H7 (cell line): ENCODE measurements at places on chromosomes 7 and 10.
A peak's percentile ranks its signal among the peaks of the same experiment; 100 is the strongest.

DNA sequence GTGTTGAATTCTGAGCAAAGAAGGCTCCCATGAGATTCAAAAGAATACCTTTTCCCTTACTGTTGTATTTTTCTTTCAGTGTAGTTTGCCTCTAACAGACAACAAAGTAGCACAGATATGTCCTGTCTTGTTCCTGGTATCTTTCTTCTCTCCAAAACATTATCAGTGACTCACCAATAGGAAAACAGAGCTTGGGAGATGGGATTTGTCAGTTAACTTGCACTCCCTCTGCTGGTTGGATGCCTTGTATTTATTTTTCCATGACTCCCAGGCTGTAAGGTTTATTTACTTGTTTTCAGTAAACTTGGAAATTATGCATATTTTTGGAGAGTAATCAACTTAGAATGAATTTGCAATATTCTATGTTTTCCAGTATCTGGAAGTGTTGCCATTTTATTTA is 129.7 kb downstream of the SAMD9 start:
- peak; percentile 18 for DNase-seq

- DNase-seq: peak; percentile 33
Observed at GRCh38 chr10:131871673-131872005, 29.2 kb upstream of the PPP2R2D start.

DNA sequence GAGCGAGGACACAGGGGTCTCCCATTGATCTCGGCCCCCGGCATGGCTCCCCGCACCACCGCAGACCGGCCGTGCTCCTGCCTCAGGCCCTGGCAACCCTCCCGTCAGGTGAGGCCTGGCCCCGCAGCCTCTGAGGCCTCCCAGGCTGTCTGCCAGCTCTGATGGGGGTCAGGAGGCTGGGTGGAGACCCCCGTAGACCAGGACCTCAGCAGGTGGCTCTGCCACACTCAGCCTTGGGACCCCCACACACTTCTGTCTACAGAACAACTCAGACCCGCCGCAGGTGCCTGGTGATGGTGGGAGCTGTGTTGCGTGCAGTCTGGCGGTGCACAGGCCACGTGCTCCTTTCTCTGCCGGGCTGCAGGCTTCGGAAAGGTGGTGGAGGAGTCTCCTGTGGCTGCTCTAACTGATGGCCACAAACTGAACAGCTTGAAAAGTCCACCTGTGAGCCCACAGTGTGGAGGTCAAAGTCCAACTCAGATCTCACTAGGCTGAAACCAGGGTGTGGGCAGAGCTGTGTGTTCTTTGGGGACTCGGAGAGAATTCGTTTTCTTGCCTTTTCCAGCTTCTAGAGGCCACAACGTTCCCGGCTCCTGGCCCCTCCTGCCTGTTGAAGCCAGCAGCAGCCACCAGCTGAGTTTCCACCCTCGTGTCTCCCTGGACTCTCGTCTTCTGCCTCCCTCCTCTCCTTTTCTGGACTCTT is 62.5 kb downstream of the PWWP2B start:
- DNase-seq: peak; percentile 65

- peak; percentile 68 for DNase-seq
Observed at GRCh38 chr7:152543799-152544198, 108.0 kb upstream of the KMT2C start.

DNA sequence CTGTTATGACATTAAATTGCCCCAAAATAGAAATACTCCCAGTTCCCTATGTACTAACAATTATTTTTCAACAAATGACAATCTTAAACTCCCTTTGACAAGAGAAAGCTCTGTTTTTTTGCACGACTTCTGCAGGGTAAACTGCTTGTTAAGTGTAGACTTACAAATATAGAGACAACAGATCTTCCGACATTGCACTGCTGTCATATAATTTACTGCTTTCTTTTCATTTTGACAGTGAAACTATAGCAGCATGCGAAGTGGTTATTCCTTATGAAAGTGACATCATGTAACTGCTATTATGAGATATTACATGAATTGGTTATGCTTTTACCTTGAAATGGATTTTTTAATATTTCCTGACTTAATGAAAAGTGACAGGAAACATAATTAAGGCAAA is 659.9 kb downstream of the SDK1 start:
- no peak for DNase-seq

- peak; percentile 87 for DNase-seq
Observed at GRCh38 chr7:157021071-157021870, 10.8 kb upstream of the MNX1 start.

- DNase-seq: no peak
Observed at GRCh38 chr10:29748109-29748650, 113.4 kb upstream of the SVIL start.

DNA sequence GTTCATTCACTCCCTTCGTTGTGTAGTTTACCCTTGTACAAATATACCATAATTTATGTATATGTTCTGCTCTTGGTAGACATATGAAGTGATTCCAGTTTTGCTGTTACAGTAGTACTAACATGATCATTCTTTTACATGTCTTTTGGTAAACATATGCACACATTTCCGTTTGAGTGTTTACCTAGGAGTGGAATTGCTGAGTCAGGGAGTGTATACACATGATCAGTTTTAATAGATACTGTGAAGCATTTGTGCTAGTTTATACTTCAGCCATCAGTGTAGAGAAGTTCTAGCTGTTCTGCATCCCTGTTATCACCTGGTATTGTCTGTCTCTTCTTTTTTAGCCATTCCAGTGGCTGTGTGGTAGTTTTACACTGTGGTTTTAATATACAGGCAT is 34.5 kb upstream of the CYP26C1 start:
- DNase-seq: no peak

GRCh38 chr7:93172683-93173082 is 24.5 kb upstream of the SAMD9L start:
- no peak for DNase-seq

GRCh38 chr10:24156686-24157085 is 52.3 kb upstream of the KIAA1217 start:
- no peak for DNase-seq

GRCh38 chr10:113971349-113971973 is 72.2 kb upstream of the ADRB1 start:
- no peak for DNase-seq

DNA sequence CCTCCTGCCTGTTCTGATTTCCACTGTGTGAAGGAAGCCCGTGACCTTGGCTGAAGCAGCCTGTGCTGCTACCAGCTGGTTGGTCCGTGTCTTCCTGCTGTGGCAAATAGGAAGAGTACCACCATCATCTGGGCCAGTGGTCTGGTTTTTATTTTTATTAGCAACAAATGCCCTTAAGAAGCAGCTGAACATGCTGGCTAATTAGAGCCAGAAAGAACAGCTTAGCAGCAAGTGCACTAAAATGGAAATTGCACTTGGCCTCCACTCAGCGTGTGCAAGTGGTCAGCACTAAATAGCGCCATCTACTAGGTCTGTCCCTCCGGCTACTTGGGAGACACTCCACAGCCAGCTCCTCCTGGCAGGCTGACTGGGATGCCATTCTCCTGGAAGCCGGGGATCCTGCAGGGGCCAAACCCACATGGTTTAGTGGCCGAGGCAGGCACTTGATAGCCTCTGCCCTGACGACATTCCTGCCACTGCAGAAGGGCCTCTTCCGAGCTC is 690.3 kb upstream of the FOXK1 start:
- DNase-seq: no peak

DNA sequence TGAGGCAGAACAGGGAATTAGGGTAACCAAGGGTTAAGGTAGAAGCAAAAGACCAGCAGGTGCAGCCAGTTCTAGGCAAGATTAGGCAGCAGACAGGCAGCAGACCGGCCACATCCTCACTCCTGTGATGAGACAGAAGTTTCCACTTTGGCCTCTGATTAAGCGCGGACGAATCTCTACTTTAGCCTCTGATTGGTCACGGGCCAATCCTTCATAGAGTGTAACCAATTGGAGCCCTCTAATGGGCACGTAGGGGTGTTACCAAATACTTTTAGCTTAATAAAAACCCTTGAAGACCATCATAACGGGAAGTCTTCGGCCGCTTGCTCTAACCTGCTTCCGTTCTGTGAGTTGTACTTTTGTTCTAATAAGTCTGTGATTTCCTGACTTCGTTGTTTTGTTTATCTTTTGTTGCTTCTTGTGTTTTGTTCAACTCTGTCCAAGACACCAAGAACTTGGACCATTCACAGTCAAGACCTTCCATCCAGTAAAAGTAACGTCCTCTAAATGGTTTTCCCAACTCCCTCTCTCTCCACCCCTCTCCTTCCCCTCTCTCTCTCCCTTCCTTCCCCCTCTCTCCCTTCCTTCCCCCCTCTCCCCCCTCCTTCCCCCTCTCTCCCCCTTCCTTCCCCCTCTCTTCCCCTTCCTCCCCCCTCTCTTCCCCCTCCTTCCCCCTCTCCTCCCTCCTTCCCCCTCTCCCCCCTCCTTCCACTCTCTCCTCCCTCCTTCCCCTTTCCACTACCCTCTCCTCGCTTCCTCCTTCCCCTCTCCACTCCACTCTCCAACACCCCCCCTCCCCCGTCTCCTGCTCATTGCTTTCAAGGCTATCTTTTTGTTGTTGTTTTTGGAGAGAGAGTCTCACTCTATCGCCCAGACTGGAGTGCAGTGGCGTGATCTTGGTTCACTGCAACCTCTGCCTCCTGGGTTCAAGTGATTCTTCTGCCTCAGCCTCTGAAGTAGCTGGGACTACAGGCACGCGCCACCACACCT is 13.2 kb upstream of the MALSU1 start:
- peak; percentile 44 for DNase-seq

GRCh38 chr10:49299816-49300139 is 808 bp downstream of the C10orf71 start:
- DNase-seq: no peak
